WTC11 (cell line): ENCODE measurements at places on chromosomes 3 and 15.

- DNase-seq, result no peak
These were observed 60.8 kb downstream of the CGGBP1 start for GRCh38 chr3:87997966-87998365.

- no peak for DNase-seq
These were observed 21.9 kb upstream of the ZBTB38 start for GRCh38 chr3:141346418-141346817.

- no peak for DNase-seq
These were observed 22.5 kb downstream of the MAP2K5 start for GRCh38 chr15:67564968-67565345.

DNA sequence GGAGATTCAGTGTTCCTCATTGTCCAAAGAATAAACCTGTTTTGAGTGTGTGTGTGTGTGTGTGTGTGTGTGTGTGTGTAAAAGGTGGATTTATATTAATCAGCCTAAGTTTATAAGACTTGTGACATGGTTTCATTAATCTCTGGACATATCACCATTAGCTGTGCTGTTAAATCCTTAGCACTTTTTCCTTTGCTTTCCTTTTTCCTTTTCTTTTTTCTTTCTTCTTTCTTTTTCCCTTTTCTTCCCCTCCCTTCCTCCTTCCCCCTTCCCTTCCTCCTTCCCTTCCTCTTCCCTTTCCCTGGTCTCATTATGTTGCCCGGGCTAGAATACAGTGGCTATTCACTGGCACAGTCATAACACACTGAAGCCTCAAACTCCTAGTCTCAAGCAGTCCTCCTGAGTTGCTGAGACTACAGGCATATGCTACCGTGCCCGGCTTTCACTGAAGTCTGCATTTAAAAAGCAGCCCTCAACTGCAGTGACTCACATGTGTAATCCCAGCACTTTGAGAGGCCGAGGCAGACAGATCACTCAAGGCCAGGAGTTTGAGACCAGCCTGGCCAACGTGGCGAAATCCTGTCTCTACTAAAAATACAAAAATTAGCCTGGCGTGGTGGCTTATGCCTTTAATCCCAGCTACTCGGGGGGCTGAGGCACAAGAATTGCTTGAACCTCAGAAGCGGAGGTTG is 28.6 kb upstream of the ITPKA start:
- no peak for DNase-seq

DNA sequence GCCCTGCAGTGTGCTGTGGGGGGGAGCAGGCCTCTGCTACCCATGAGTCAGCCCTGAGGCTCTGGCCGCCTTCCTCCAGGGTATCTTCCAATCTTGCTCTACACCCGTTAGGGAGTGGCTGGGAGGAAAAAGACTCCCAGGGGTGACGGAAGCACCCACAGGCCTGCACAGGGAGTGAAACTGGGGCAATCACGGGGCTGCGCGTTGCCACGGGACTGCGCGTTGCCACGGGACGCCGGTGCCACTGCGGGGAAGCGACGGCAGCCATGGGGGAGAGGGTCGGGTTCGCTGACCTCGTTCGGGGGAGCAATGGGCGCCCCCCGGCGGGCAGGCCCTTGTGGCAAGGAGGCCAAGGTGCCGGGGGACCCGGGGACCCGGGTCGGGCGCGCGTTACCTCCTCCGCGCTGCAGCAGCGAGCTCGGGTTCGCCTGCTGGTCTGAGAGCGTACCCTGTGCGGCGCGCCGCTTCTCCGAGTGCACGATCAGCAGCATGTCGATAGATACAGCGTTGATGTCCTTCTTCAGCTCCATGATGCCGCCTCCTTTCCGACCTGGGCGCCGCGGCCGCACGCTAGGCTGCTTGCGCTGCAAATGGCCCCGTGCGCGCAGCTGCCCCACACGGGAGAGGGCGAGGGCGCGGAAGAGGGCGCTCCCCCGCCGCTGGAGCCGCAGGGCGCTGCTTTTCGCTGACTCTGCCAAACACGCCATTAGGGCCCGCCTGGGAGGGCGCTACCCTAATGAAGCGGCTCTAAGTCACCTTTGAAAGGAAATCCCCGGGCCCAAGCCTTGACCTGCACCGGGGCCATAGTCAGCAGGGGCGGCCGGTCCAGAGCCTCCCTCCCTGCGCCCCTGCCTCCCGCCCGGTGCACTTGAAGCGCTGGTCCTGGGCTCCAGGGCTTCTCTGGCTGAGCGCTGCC is at the start of gene KY:
Gene KY (minus strand): TSS at position 592 of the 916 bp plus-strand sequence. CDS start 62 bp downstream, at position 530.
- DNase-seq, result peak; percentile 69

DNA sequence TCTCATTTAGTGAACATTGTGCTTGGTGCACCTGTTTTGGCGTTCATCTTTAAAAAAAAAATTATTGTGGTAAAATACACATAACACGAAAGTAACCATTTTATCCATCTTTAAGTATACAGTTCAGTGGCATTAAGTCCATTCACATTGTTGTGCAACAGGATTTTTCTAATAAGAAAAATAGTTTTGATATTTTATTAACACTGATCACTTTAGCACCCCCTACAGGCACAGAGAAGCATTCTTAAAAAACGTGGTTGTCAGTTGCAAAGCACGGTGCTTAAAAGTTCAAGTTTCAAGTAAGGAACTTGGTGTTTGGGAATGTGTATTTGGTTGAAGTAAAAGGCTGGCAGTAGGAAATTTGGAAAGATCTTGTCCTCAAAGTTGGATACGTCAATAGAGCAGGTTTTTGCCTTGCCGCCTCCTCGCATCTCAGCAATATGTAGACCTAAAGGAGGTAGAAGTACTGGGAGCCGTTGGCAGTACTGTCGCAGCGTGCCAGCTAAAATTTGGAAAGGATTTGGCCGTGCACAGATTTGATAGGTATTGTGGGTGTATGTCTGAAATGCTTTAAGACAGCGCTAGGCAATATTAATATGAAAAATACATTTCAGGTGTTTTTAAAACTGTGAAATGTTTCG is 110.4 kb downstream of the LRRC28 start:
- no peak for DNase-seq

- no peak for DNase-seq
These were observed 1.2 kb downstream of the CLN6 start for GRCh38 chr15:68228143-68228970.

GRCh38 chr3:32401556-32402081 is 10.0 kb downstream of the CMTM7 start:
- peak; percentile 74 for DNase-seq

GRCh38 chr3:57199895-57200297 is at the start of gene HESX1:
Gene HESX1 (minus strand): TSS chr3:57199978. CDS start chr3:57199918, 60 bp downstream.
- peak; percentile 64 for DNase-seq

DNA sequence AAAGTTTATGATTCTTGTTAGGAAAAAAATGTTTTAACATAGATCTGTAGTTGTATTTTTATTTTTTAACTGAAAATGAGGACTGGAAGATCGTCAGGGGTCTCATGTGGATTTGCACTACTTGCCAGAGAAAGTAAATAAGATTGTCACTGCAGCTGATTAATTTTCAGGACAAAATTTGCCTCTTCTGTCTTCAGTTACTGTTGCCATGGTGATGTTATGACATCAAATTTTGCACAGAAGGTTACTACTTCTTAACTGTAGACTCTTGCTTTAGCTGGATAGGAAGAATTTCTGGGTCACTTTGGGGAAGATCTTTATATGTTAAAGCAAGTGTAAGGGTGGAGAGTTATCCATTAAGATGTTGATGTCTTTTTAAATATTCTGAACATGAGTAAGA is 82.2 kb upstream of the WDR72 start:
- DNase-seq, result no peak

GRCh38 chr3:182697345-182697919 is 95.9 kb upstream of the ATP11B start:
- no peak for DNase-seq

- DNase-seq, result no peak
These were observed 521.1 kb downstream of the NR2F2 start for GRCh38 chr15:96851613-96852012.

- no peak for DNase-seq
These were observed 201.1 kb upstream of the LPP start for GRCh38 chr3:187952849-187953248.

DNA sequence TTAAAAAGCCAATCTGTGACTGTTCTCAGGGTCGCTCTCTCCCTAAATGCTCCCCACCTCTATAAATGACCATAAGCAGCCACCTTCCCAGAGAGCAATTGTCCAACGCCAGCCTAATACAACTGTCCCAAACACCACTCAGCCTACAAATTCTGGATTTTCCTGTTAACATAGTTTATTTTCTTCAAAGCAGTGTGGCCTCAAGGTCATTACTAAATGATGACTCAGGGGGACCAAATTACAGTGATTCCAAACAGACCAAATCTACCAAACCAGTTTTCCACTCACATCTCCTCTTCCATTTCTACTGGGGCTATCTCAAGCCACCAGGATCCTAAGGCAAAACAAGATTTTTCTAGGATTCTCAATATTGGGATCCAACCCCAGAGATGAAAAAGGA is 22.5 kb downstream of the HEXA start:
- DNase-seq, result no peak

DNA sequence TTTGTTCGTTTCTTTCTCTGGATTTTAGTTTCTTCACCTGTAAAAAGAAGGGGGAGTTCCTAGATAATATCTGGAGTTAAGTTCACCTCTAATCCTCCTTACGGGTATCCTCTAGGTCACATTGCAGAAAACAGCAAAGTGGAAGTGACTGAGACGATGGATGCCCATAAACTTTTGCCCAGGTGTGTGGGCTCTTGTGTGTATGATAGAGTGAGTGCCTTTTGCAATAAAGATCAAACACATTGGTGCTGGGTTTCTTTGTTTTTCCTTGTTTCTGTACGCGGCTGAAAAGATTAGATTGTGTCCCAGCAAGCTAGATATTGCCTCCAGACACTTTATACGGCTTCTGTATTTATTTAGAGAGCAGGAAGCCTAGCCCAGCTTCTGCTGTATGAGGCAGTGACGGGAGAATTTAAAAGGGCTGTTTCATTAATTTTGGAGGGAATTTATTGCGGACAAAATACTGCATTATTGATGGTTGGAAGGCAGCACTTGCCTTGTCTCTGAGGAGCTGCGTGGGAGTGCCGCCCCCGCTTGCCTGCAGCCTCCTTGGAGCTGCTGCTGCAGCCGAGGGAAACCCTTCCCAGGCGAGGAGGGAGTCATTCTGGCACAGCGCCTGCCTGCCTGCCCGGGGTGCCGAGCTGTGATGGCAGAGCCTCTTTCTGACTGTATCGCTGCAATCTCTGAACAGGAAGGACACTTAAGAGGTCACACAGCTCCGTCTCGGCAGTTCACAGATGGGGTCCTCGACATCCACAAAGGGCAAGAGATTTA is 38.5 kb downstream of the PYDC2 start:
- peak; percentile 13 for DNase-seq

- DNase-seq, result peak; percentile 47
These were observed at the start of gene MINAR1 for GRCh38 chr15:79431636-79432344. Gene MINAR1 (plus strand): TSS chr15:79432336. CDS start chr15:79456148, 23,812 bp downstream.
